Stimulated activated CD4-positive, alpha-beta T cell treated with anti-CD3 and anti-CD28 coated beads, Interleukin-15, amount 100 ng/mL, for 1 hour (primary cell): ENCODE measurements at places on chromosomes 7 and 10.

GRCh38 chr7:25117226-25118047, 7.6 kb downstream of the CYCS start:
- DNase-seq: no peak

- DNase-seq: no peak
Observed at GRCh38 chr10:34121125-34121753, 693.9 kb downstream of the PARD3 start.

- DNase-seq: no peak
Observed at GRCh38 chr7:133822001-133822641, 305.0 kb upstream of the LRGUK start.

GRCh38 chr10:117716889-117717288, 174.3 kb downstream of the EMX2 start:
- no peak for DNase-seq

DNA sequence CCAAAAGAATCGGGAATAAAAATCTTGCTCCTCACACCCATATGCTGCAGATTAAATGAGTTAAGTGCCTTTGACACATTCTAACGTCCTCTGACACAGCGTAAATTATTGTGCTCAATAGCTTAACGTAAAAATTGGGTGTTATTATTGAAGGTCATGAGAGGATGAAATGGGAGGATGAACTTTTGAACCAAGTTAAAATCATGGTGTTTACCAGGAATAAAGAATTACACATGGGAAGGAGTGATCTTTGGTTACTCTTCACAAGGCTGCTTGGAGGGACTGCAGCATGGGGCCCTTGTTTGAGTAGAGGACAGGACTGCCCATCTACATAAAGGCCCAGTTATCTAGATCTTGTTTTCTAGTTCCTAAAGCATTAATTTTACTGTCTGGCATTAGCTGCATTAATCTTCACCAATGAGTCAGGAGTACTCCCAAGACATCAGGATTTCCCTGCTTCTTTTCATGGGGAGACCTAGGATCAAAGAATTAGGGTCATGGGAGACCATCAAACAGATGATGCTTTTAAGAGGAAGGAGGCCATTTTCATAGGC, 84.9 kb upstream of the PRR15 start:
- no peak for DNase-seq

- no peak for DNase-seq
Observed at GRCh38 chr7:75987026-75987804, 7.2 kb downstream of the TMEM120A start.

- DNase-seq: no peak
Observed at GRCh38 chr10:34104829-34105572, 710.1 kb downstream of the PARD3 start.

DNA sequence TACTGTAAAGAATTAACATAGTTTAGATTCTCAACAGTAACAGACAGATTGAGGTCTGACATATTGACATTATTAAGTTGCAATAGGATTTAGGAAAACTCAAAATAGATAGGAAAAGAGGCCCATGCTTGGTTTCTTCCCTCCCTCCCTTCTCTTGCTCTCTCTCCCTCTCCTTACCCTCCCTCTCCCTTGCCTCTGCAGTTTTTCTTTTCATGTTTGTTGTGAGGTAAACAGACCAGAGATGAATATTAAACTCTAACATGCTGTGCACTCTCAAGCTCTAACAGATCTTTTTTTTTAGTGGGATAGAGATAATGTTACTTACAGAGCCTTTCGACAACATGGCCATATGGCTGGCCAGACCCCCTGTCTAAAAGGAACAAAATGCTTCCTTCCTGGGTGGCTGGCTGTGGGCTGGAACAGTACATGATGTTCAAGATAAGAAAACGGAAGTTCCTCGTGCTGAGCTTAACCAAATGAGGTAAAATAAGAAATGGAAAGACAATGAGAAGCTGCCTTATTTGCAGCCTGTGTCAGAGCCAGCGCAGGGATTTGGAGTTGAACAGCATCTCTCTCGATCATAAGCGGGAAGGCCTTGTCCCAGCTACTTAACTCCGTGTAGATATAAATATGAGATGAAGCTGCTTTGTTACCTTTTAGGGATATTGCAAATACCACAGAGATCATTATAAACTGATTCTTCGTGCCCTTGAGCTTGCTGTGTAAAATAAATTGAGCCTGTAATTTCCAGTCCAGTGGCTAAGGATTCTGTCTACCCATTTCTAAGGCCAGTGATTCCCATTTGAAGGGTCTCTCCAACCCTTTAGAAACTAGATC, 391.9 kb upstream of the NPVF start:
- no peak for DNase-seq

GRCh38 chr7:51027935-51028830, 245.5 kb upstream of the GRB10 start:
- DNase-seq: no peak

- no peak for DNase-seq
Observed at GRCh38 chr10:44023517-44023916, 361.4 kb downstream of the CXCL12 start.

- no peak for DNase-seq
Observed at GRCh38 chr10:60565492-60565891, 175.8 kb upstream of the ANK3 start.

DNA sequence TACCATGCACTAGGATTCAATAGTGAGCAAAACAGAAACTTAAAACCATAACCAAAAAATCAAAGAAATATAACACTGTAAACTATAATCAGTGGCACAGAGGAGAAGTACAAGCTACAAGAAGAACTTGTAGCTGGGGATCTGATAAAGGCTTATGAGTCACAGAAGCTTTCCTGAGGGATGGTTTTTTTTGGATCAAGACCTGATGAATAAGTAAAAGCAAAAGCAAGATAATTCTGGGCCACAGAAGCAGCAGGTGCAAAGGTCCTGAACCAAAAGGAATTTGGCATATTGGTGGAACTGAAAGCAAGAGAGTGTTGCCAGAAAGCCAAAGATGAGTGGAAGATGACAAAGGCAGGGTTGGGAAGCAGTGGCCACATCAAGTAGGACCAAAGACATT, 37.4 kb upstream of the BET1 start:
- no peak for DNase-seq

DNA sequence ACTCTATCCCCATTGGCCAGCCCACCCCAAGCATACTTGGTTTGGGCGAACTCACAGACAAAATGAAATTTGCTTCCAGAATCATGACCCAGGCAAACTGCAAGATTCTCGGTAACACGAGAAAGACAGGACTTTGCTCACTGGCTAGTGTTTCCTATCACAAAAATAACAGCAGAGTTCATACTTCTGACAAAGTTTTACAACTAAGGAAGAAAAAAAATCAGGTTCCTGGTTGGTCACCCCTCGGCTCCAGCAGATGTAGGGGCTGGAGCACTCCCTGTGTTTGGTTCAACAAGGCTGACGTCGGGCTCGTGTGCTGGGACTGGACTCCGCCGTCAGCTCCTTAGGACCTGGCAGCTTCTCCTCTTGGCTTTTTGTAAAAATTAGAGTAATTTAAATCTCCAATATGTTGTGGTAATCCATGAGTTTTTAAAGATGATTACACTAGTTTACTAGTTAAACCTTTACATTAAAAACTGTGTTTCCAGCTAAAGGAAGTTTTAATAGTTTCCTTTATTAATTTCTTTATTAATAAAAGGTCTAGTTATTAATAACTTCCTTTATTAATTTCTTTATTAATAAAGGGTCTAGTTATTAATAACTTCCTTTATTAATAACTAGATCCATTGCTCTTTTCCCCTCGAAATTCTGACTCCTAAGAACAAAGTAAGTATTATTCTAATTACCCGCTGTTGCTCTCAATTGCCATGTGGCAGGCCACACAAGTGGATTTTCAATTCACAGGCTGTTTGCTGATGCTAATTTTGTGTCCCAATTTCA, 115.6 kb upstream of the RNF32 start:
- DNase-seq: no peak

DNA sequence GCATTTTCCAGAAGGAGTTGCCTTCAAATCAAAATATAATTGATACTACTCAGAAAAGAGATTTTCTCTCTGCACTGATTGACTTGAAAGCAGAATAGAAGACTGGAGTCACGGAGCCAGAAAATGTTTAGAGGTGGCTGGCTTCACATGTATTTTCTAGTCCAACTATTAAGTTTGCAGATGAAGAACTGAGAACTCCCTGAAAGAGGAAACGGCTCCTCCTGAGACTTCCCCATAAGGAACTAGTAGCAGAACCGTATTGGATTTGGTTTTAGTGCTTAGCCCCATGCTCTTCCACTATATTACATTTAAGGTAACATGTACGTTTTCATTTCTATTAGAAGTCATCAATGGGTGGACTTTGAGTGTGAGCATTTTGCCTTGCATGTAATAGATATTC, 946.3 kb downstream of the CNTNAP2 start:
- no peak for DNase-seq

DNA sequence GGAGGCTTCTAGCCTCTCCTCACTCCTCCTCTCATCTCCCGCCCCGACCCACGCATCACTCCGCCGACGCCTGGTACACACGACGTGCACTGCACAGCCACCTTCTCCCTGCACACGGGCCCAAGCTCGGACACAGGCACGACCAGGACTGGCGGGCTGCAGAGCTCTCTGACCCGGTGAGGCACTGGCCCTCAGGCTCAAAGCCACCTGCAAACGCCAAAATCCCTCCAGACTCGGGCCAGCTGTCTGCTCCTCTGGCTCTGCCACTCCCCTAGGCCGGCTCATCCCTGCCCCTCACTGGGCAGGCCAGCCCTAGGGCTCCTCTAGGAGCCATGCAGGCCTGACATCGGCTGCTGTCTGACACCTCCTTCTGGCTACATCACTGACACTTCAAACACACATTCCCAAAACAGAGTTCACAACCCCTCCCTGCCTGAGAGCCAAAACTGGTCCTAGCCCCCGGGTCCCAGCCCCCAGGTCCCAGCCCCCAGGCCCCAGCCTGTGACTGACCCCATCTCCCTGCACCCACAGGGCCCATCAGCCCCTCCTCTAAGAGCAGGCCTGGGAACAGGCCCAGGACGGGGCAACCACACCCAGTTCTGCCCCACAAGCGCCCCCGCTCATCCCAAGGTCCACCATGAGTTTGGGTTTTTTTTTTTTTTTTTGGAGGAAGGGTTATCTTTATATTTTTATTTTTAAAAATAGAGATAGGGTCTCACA, 35.1 kb downstream of the MAD1L1 start:
- DNase-seq: no peak

DNA sequence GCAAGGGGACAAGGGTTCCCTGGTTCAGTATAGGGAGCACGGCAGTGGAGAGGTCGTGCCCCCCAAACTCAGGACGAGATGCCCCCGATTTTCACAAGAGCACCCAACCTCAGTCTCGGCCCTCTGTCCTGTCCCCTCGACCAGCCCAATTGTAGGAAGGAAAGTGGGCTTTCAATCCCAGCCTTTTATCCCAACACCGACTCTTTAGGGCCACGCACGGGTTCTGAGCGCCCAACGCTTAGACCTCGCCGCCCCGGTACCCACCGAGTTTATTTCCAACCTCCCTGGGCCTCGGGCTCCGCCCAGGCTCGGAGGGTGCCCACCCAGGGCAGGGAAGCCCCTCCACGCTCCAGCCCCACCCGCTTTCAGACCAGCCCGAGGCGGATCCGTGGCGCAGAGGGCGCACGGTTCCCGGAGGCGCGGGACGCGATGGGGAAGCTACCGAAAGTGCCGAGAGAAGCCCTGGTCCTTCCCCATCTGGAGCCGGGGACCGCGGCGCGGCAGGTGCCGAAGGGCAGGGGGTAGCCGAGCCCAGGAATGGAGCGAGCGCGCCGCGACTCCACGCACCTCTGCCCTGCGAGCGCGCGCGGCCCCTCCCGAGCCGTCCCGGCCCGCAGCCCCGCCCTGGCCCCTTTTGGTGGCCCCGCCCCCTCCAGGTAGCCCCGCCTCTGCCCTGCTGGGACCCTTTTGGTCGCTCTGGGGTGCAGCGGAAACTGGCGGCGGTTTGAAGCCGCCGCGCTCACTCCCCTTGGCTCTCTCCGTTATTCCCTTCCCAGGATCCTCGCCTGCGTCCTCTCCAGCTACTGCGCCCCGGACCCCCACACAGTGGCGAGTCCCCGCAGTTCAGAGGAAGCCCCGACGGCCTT, 20.4 kb downstream of the GRID2IP start:
- DNase-seq: peak; percentile 25

DNA sequence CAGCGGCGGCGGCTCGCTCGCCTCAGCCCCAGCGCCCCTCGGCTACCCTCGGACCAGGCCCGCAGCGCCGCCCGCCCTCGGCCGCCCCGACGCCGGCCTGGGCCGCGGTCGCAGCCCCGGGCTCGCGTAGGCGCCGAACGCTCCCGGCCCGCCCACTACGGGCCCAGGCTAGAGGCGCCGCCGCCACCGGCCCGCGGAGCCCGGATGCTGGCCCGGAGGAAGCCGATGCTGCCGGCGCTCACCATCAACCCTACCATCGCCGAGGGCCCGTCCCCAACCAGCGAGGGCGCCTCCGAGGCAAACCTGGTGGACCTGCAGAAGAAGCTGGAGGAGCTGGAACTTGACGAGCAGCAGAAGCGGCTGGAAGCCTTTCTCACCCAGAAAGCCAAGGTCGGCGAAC, 18.2 kb upstream of the TSPAN33 start:
- no peak for DNase-seq

- DNase-seq: no peak
Observed at GRCh38 chr10:110870823-110871297, 868 bp upstream of the PDCD4 start.

DNA sequence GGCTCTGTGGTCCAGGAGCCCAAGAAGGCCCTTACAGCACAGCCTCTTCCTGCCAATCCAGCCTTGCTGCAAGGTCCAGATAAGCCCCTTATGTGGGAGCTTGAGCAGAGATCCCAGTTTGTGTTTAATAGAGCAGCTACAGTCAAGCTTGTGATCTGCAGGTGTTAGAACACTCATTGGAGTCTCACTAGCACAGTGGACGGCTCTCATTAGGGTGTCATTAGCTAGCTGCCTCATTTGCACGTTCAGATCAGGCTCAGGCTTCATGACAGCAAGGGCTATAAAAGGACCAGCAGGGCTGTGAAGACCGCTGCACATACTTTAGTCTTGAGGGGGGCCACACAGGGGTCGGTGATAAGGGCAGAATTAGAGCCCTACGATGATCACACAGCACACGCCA, 443.2 kb downstream of the RPS24 start:
- no peak for DNase-seq

- DNase-seq: no peak
Observed at GRCh38 chr7:132430861-132431822, 145.1 kb downstream of the PLXNA4 start.

GRCh38 chr10:12337453-12338372, 11.6 kb upstream of the CAMK1D start:
- no peak for DNase-seq

DNA sequence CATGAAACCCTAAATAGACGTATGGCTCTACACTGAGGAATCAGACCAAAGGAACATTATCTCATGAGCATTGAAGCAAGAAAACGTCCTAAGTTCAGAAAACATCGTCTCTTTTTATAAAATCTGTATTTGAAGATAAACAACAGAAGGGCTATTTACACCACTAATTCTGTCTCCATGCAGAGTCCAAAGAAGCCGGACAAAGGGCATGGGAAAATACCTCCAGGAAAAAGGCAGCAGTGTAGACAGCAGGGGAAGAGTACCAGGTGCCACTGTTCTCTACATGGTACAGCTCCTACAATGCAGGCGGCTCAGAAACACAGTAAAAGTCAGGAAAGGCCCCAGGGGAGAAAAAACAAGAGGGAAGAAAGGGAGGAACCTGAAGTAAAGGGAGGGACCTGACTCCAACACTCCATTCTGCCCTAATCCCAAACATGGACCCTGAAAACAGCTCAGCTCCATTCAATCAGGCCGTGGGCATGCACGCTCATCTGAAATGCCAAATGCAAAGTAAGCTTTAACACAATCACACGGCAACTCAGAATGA, 17.5 kb downstream of the FAM171A1 start:
- no peak for DNase-seq
